ENCODE measurements at places on chromosomes 3 and 15.

GRCh38 chr3:141147657-141148056 is 84.0 kb upstream of the PXYLP1 start:
- no peak for DNase-seq

DNA sequence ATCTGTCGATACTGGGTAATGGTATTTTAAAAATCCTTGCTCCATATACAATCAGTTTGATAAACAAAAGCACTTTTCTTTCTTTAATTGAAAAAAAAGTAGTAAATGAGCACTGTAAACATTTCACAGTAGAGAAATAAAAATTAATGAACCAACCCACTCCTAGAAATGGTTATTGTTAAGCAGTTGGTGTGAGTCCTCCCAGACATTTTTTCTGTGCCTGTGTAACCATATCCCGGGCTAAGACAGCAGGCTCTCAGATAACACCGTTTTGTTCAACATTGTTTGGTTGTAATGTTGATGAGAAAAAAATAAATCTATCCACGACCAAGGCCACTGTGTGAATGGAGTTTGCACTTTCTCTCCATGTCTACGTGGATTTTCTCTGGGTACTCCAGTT is 42.6 kb downstream of the PXK start:
- DNase-seq = no peak

- DNase-seq = no peak
These were observed 94.2 kb upstream of the THRB start for GRCh38 chr3:24588629-24589512.

DNA sequence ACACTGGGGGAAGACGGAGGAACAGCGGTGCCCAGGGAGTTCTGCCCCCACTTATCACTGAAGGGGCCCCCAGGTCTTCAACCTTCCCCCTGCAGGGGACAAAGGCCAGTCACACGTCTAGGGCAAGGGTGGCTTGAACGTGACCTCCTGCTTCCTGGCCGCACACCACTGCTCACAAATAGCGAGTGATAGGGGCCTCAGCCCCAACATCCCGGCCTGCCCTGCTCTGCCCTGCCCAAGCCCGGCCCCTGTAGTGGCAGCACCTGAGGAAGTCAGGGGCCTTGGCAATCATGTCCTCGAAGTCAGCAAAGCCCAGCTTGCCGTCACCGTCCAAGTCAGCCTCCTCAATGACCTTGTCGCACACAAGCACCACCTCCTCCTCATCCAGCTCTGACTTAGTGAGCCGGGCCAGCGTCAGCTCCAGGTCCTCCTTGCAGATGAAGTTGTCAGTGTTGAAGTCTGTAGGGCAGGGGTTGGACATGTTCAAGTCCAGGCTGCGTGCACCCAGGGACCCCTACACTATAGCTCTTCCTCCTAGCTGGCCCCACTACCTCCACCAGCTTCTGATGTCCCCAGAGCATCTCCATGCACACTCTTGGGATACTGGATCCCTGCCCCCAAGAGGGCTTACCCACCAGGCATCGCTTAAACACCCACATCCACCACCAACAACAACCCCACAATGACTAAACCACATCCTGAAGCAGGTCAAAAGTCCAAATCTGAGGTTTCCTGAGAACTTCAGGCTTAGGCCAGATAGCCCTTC is 13.3 kb downstream of the SH2D7 start:
- no peak for DNase-seq

Data from LoVo (cell line).